Ammon's horn (tissue), 1 donor: ENCODE measurements at places on chromosomes 5 and 9.

DNA sequence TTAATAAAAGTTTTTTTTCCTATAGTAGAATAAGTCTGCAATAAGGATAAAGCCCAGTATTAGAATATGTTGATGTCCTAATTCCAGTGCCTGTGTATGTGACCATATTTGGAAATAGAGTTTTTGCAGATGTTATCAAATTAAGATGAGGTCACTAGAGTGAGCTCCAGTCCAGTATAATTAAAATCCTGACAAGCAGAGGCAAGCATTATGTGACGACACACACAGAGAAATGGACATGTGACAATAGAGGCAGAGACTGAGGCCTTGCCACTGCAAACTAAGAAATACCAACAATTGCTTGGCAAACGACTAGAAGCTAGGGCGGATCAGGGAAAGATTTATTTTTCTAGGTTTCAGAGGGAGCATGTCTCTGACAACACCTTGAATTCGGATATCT, 216.4 kb upstream of the CYLC2 start:
- DNase-seq: no peak

DNA sequence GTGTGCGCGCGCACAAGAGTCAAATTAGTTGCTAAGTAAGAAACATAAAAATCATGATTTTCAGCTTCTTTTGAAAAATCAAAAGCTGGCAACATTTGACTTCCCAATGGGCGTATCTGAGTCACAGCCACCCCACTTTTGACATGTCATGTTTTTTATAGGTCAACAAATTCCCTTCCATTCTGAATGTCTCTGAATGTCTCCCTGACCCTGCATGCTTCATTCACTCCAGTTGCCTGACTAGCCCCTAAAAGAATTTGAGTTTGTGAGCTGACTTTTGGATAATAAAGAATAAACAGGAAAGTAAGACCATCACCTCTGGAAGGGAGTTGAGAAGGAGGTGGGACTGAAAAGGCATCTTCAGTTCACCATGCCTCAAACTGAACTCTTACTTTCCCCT, 20.2 kb upstream of the GLIS3 start:
- no peak for DNase-seq

- no peak for DNase-seq
These were observed 144.9 kb upstream of the CD180 start for GRCh38 chr5:67341478-67341877.

GRCh38 chr5:38789134-38789533, 56.7 kb upstream of the OSMR start:
- DNase-seq: no peak

- DNase-seq: no peak
These were observed 43.8 kb downstream of the PRRC1 start for GRCh38 chr5:127561254-127561653.

DNA sequence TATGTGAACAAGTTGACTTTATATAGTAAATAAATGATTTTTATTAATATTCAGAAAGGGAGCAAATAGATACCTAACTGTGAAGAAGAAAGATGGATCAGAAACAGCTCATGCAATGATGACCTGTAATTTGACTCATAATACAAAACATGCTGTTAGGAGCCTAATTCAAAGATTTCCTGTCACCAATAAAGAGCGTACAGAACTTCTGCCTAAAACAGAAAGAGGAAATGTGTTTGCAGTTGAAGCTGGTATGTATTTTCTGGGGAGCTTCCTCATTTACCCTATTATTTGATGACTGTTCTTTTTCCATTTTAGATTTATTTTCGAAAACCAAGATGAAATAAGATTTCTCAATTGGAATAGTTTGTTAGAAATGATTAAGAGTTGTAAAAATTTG, 11.4 kb downstream of the YTHDC2 start:
- peak; percentile 11 for DNase-seq

DNA sequence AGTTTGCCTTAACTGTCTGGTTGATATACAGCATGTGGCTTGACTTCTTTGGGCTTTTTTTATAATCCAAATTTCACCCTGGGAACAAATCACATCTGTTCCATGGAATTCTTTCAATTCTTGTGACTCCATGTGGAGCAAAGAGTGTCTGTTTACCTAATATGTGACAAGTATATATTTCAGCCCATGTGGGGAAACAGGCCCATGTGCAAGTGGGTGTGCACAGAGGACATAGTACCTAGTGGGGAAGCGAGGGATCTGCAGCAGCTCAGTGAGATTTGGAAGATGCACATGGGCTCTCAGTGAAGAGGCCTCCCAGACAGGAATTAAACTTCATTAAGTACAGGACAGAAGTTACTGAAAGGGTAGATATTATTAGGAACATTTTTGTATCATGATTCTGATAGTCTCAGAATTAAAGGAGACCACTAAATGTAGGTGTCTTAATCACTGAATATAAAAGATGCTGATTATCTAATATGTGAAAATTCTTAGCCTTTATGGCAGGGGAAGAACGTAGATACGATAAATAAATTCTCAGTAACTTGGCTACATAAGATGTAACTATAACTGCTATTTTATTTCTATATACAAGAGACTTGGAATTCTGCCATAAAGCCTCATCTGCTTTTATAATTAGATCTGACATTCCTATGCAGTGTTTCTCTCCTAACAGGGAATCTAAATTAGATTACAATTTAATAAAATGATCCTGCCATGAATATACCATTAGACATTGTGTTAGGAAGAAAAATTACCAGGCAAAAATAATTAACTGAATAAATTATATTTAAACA, 181.2 kb downstream of the SLC12A2 start:
- DNase-seq: no peak

DNA sequence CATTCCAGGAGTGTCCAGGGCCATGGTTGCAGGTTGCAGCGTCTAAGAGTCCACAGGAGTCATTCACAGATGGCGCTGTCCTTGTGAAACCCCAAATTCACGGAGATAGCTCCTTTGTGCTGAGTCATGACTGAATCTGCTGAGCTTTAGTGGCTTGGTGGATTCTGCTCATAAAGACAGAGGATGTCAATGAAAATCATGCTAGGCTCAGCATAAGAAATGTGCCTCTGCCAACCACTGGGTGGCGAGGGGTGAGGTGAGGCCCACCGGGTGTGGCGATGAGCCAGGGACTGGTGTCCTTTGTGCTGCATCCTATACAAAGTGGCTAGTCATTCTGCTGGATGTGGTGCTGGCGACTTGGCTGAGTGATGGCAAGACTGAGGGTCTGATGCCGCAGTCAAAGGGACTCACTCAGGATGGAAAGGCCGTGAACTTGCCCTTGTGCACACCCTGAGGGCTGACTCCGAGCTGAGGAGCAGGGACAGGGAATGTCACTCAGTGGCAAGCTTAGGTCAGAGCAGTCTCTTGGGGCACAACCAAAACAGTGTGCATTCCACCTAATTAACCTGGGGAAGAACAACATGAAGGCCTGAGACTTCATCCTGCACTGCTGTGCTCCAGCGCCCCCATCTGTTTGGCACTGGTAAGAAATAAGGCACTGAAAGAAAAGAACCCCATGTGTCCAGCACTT, 71.5 kb downstream of the DAP start:
- no peak for DNase-seq

- no peak for DNase-seq
These were observed 164.6 kb downstream of the MAT2B start for GRCh38 chr5:163670036-163670435.

DNA sequence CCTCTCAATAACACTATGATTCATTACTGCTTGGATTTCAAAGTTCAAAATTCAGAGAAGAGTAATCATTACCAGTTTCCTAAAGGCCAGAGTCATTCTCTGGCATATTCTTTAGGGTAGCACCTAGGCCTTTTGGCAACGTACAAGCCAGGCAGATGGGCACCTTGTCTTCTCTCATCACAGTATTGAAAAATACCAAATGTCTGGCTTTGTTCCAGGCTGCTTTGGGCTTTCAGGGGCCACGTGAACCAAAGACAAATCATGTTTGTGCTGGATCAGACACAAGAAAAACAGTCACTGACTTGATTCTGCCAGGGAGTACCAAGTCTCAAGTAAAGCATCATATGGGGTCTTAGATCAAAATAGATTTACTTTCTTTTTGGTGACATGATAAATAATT, 15.5 kb downstream of the MEGF9 start:
- peak; percentile 39 for DNase-seq
